Stimulated activated CD8-positive, alpha-beta memory T cell treated with anti-CD3 and anti-CD28 coated beads, Interleukin-2, amount 100 ng/mL, for 1 hour (primary cell): ENCODE measurements at places on chromosomes 12 and 14.

- DNase-seq = no peak
Measured at GRCh38 chr12:105575235-105575634, 244.7 kb downstream of the C12orf75 start.

DNA sequence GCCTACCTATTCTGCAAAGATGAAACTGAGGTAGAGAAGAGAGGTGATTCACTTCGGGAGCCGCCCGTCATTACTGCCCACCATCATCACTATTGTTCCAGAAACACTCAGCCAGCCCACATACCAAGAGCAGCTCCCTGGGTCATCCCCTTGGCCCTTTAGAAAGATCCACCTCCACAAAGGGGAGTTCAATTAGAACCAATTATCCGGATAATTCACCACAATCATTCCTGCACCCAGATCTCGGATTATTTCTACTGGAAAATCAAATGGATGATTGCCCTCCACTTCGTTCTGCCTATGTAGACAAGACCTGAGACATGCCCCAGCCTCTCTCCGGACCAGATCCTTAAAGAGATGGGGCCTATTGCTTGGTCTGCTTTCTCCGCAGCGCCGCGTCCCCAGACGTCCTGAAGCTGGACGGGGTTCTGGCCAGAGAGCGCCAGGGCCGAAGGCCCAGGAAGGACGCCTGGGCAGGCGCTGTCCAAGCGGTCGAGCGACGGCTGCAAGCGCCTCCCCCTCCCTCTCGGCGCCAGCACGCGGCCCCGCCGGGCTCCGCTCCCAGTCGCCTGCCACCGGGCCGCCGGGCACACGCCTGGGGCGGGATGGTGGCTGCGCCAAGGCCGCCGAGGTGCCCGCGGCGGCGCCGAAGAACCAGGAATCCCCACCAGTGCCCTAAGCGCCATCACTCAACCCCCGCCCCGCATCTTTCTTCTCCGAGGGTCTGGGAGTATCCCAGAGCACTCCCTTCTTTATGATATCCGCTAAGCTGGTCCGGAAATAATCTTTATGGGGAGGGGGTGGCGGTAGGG is 1.3 kb upstream of the ASCL1 start:
- no peak for DNase-seq

DNA sequence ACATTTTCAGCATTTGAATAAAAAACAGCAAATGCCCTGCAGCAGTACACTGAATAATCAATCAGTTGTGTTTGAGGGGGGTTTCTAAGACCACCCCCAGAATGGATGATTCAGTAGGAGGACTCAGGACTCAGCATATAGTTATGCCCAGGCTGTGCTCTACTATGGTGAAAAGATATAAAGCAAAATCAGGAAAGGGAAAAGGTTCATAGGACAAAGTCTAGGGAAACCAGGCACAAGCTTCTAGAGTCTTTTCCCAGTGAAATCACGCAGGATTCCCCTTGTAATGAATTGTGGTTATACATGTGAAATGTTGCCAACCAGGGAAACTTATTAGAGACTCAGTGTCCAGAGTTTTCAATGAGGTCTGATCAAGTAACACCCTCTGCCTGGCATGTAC is 25.0 kb upstream of the SLC17A8 start:
- no peak for DNase-seq

DNA sequence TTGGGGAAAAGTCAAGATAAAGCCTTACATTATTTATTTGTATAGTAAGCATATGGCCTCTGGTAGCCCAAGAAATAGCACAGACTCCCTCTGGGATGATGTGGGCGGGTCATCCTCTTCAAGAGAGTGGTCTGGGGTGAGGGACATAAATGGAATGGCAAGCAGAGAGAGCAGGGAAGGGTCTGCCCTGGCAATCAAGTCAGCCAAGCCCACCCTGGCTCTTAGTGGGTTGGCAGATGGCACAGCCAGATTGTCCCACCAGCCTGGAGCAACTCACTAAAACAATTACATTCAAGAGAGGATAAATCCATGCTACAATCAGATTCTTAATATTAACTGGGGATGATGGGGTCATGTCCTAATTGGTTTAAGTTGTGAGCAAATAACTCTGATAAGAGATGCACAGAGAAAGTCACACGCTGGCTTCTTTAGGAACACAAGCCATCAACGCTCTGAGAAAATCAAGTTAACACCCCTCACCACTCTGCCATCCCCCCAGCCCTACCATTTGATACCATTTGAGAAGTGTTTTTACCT is 2.8 kb upstream of the PELI2 start:
- no peak for DNase-seq

DNA sequence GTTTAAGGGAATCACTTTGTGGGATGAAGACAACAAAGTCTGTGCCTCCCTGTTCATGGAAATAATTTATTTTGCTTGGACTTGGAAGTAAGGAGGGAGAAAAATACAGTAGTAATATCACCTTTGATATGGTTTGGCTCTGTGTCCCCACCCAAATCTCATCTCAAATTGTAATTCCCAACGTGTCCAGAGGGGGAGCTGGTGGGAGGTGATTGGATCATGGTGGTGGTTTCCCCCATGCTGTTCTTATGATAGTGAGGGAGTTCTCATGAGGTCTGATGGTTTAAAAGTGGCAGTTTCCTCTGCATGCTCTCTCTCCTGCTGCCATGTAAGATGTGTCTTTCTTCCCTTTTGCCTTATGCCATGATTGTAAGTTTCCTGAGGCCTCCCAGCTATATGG is 460.7 kb downstream of the NOVA1 start:
- no peak for DNase-seq

DNA sequence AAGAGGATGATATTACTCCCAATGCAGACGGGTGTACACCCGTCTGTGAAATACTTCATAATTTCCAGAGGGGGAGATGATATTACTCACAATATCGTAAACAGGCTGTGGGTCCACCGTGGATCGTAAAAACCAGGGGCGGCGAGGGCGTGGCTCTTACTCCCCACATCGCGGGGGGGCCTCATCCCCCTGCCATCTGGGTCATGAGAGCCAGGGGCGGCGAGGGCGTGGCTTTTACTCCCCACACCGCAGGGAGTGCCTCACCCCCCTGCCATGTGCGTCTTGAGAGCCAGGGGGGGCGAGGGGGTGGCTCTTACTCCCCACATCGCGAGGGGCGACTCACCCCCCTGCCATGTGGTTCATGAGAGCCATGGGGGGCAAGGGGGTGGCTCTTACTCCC is 86.2 kb upstream of the GNG2 start:
- DNase-seq = no peak

GRCh38 chr12:62288328-62288727 is 28.1 kb downstream of the USP15 start:
- DNase-seq = no peak

DNA sequence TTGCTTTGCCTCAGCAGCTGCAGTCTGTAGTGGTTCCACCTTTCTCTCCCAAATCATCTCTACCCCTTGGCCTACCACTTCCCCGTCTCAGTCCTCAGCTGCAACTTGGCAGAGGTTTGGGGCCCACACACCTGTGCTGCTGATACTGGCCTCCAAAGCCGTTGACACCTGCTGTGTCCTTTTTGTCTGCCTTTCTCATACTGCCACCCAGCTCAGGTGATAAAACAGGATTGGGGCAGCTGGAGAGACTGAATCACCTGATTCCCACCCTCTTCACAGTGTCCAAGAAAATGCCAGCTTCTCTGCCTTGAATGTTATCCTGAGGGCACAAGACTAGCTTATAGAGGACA is 103.7 kb downstream of the ETV6 start:
- DNase-seq = no peak

DNA sequence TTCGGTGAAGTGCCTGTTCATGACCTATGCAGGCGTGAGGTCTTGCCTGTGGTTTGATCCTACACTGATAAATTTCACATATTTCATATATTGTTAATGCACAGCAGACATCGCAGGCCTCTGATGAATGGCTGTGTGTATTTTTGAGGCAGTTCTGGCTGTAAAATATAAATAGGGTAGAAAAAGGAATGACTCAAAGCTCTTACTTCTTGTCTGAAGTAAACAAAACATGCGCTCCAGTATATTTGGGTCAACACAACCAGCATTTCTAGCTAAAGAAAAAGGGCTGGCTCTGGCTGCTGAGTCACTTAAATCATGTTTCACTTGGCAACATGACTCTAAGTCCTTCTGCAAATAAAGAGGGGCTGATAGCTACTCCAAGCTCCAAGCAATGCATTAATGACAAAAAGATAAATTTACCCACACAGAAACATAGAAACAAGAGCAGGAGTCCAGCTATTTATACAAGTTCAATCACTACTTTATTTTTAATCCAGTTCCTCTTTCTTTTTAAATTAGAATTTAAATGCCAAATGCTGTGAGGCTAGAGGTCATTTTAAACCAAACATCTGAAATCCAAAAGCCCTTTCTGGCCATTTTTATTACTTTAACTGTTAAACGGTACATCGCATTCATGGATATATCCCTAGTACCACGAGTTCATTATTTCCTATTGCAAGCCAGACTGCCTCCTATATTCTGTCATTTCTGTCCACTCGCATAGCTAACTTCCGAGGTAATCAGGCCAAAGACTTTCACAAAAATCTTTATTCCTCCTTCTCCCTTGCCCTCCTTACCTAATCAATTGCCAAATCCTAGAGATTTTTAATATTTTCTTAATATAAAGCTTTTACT is 54.3 kb upstream of the TMCC3 start:
- DNase-seq = no peak

GRCh38 chr14:77240336-77240915 is 30.6 kb downstream of the NGB start:
- DNase-seq = no peak

GRCh38 chr12:56487448-56488040 is 417 bp downstream of the GLS2 start:
- no peak for DNase-seq

GRCh38 chr12:20681334-20681733 is 13.8 kb upstream of the SLCO1C1 start:
- DNase-seq = no peak

DNA sequence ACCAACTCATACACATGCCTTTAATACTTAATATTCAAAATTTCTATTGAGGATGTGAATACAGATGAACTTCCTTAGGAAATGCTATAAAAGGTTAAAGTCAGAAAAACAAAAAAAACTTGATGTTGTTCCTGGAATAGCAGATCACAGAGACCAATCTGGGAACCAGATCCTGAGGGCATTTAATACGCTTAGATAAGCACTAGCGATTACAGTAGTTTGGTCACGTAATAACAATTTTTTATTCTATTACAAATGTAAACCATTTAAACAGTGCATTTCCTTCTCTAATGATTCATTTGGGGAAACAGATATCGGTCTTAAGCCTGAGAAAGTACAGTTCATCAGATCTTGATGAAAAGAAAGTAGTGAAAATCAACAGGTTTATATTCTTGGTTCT is 30.8 kb upstream of the ABCC9 start:
- no peak for DNase-seq

DNA sequence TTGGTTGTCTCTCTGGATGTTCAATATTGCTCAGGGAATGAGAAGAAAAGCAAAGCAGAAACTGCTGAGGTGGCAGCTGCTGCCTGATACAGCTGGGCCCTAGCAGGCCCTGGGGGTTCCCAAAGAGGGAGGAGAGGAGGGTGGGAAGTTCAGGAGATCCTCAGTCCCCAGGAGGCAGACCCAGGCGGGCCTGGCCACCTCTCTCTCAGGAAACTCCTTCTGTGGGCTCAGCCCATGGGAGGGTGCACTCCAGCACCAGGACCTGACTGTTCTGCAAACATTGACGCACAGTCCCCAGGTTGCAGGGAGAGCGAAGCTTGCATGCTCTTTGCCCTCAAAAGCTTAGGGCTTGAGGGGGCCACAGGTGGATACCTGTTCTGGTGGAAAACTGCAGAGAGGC is 29.6 kb downstream of the IRF2BPL start:
- DNase-seq = no peak
